ENCODE measurements at places on chromosomes 6 and 20.
A peak's percentile ranks its signal among the peaks of the same experiment; 100 is the strongest.

GRCh38 chr6:144488590-144488989 lies 203.5 kb downstream of the UTRN start:
- DNase-seq: no peak

GRCh38 chr6:129785047-129785755 lies 75.2 kb upstream of the ARHGAP18 start:
- DNase-seq: no peak

- DNase-seq: no peak
These were observed 614.2 kb upstream of the CITED2 start for GRCh38 chr6:139988685-139989084.

DNA sequence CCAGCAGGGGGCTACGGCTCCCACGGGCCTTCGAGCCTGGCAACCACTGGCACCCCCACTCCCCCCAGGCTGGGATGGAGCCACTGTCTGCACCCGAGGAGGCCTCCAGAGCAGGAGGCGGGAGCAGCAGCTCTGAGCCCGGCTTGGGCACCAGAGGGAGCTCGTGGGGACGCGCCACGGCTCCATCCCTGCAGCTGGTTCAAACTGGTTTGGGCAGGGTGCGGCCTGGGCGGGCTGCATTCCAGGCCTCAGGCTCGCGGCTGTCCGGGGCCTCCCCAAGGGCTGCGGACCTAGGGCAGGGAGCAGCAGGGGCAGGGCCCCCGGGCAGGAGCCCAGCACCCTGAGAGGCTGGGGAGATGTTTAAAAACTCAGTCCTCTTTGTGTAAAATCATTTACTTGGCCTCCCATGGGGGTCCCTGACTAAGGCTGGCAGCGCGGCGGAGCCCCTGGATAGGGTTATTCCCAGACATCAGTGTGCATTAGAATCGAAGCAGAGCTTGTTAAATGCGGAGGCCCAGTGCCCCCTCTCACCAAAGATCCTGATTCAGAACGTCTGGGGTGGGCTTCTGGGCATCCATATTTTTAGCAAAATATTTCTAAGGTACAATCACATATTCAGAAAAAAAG lies 4.1 kb upstream of the BCAS4 start:
- DNase-seq: peak; percentile 27
